Stomach (tissue), 19 donors: ENCODE measurements at places on chromosomes 11 and 22. TPM values are rescaled to one million over a fixed set of nuclear protein-coding genes. Genes with fewer than 3 reads are reported as not detected.
A peak's percentile ranks its signal among the peaks of the same experiment; 100 is the strongest.

- no peaks in the 10 kb centered on the region for H3K4me1 ChIP-seq
- H3K36me3 ChIP-seq = no peaks in the 10 kb centered on the region
- no peak overlapping the region for H3K27ac ChIP-seq
These were observed 3.8 kb upstream of the MMP27 start for GRCh38 chr11:102709201-102709945.

DNA sequence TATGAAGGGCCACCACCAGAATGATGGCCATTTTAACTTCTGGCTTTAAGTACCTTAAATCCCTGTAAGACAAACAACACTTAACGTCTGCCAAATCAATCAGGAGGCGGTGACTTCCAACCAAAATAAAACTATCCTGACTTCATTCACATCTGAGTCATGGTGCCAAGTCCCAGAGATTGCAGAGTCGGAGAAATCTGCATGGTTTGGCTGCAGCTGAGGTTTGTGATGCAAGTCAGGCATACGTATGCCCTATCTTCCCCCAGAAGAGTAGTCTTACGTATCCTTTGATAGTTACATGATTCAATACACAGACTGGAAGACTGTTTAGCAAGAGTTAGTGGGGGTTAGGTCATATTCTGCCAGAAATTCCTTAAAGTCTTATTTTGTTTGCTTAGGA is 1.7 kb upstream of the GAB2 start:
- H3K27ac ChIP-seq = peak overlapping the region; percentile 98
- H3K4me1 ChIP-seq = peaks cover 32% of the 10 kb centered on the region
- DNase-seq = peak; percentile 42
- H3K27me3 ChIP-seq = no peaks in the 10 kb centered on the region

GRCh38 chr22:45441138-45441537 is 27.6 kb downstream of the RIBC2 start:
- H3K36me3 ChIP-seq = no peaks in the 10 kb centered on the region
- DNase-seq = peak; percentile 86
- H3K27ac ChIP-seq = no peak overlapping the region
- no peaks in the 10 kb centered on the region for H3K4me1 ChIP-seq
- H3K27me3 ChIP-seq = no peaks in the 10 kb centered on the region
- H3K4me3 ChIP-seq = no peak overlapping the region

DNA sequence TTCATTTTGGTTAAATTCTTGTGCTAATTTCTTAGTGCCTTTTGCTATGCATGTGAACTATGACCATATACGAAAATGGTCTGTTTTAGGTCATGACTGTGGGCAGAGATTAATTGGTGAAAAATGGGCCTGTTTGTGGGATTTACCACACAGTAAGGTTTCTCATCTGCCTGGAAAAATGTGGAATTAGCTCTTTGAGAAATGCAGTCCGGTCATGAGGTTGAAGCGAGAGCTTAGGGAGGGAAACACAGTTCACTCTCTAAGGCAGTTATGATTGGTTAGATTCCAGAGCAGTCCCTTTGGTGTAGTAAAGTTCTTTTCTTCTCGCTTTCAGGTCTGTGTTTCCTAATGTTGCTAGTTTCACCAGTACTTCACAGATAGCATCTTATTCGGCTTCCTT is 1.2 kb upstream of the PDE3B start:
- H3K27ac ChIP-seq = no peak overlapping the region
- peaks cover 48% of the 10 kb centered on the region for H3K4me1 ChIP-seq

DNA sequence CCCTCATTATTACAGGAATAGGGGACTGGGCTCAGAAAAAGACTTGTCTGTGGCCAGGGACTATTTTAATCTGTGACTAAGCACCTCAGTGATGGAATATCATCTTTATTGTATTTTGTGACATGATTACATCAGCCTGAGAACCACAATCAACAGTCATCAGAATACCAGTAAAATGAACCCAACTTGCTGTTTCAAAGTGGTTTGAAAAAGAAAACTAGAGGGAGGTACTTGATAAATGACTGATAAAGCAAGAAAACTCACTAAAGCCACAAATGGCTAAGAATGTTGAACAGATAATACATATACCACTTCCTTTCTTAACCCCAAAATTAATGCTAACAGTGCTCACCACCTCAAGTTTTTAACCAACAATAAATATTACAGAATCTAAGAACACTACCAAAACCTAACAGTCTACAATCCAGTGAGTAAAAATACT is 155.7 kb downstream of the ATG16L2 start:
- no peak overlapping the region for H3K27ac ChIP-seq
- H3K27me3 ChIP-seq = no peaks in the 10 kb centered on the region
- H3K4me1 ChIP-seq = peaks cover 40% of the 10 kb centered on the region
- H3K4me3 ChIP-seq = no peak overlapping the region
- H3K36me3 ChIP-seq = no peaks in the 10 kb centered on the region
- DNase-seq = no peak

DNA sequence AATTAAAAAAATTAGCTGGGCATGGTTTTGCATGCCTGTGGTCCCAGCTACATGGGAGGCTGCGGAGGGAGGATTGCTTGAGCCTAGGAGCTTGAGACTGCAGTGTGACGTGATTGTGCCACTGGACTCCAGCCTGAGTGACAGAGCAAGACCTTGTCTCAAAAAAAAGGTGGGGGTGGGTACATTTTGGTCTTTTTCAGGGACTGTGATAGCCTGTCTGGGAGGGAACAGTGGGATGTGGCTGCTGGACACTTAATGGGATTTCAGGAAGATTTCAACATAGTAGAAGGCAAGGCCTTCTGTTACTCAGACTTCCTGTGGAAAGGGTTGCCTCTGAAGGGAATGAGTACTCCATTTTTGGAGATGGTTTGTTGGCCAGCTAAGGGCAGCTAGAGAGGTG is 40.6 kb downstream of the RELT start:
- H3K36me3 ChIP-seq = no peaks in the 10 kb centered on the region
- peaks cover 16% of the 10 kb centered on the region for H3K4me1 ChIP-seq
- H3K4me3 ChIP-seq = no peak overlapping the region
- H3K27me3 ChIP-seq = no peaks in the 10 kb centered on the region

DNA sequence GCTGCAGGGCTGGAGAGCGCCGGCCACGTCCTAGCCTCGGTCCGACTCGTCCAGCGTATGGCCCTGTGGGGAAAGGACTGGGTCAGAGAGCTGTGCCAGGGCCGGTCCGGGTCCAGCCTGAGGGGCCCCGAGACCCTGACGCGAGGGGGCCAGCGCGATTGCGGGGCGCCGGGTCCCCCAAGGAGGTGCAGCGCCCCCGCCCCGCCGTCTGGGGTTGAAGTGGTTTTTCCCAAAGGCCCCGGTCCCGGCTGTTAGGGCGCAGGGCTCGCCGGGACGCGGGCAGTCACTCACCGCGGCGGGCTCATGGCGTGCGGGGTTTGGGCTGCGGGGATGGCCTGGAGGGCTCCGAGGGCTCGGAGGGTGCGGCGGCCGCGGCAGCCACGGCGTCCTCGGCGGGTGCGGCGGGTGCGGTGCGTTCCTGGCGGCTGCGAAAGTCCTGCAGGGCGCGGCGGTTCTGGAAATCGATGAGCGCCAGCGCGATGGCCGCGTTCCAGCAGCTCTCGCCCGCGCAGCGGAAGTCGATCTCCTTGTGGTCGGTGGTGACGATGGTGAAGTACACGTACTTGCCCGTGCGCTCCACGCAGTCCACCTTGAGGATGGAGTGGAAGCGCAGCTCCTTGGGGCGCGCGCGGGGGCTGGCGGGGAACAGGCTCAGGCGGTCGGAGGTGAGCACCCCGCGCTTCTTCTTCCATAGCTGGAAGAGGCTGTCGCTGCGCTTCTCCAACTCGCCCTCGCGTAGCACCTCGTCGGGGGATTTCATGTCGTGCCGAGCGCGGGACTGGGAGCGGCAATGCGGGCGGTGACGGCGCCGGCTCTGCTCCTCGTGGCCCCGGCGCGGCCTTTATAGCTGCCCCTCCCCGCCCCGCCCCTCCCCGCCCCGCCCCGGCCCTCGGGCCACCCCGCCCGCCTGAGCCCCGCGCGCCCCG is at the start of gene PHLDA2:
TSS of gene PHLDA2 (minus strand) at position 816 of the 926 bp plus-strand sequence. CDS start at position 760, 56 bp downstream.
- peak within 1 kb of the TSS; percentile 87 for H3K27ac ChIP-seq
- peaks cover 55% of the 10 kb centered on the region for H3K4me1 ChIP-seq
- H3K4me3 ChIP-seq = peak within 1 kb of the TSS; percentile 61
- H3K27me3 ChIP-seq = peaks cover 53% of the 10 kb centered on the region
- peak; percentile 82 for DNase-seq

- H3K4me1 ChIP-seq = peaks cover 11% of the 10 kb centered on the region
- H3K27me3 ChIP-seq = peaks cover 45% of the 10 kb centered on the region
- peak overlapping the region; percentile 31 for H3K4me3 ChIP-seq
- no peak overlapping the region for H3K27ac ChIP-seq
- DNase-seq = no peak
- H3K36me3 ChIP-seq = no peaks in the 10 kb centered on the region
These were observed 170.4 kb upstream of the CTSC start for GRCh38 chr11:88507771-88508417.

GRCh38 chr22:30953206-30953605 is 15.4 kb downstream of the MORC2 start:
- H3K4me3 ChIP-seq = no peak overlapping the region
- H3K4me1 ChIP-seq = peaks cover 2% of the 10 kb centered on the region
- no peak overlapping the region for H3K27ac ChIP-seq
- no peaks in the 10 kb centered on the region for H3K27me3 ChIP-seq
- DNase-seq = no peak

DNA sequence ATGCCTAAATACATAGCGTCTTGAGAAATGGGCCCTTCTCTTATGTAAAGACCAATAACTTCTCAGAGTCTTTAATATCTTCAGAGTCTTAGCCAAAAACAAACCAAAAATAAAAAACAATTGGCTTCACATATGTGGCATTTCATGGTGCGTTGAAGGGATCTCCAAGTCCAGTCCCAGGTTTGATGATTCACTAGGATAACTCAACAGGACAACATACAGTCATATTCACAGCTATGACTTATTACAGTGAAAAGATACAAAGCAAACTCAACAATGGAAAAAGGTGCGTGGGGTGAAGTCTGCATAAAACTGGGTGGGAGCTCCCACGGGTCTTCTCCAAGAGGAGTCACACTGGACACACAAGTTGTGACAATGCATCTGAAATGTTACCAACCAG is 12.6 kb downstream of the SYTL2 start:
- DNase-seq = no peak
- H3K4me1 ChIP-seq = peaks cover 60% of the 10 kb centered on the region
- H3K36me3 ChIP-seq = no peaks in the 10 kb centered on the region
- no peak overlapping the region for H3K27ac ChIP-seq

DNA sequence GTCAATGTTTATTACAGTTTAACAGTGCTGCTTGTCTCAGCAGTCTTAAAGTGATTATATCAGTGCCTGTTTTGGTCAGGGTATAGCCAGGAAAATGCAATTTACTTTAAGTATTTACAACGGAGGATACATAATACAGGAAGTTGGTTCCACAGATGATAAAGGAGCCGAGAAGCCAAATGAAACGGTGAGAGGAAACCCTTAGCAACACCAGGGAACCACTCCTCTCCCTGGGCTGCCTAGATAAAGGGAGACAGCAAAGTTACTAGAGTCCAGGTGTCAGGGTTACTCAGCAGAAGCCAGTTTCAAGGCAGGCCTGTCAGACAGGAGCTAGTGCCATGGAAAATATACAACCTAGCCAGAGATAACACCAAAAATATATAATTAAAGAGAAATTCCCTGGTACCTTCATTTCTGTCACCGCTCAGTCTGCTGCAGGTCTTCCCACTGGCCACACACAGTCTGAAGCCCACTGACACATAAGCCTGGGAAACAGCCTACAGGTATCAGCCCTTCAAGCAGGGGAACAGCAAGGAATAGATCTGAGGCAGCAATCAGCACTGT is 55.5 kb downstream of the FAM76B start:
- no peaks in the 10 kb centered on the region for H3K36me3 ChIP-seq
- H3K4me1 ChIP-seq = no peaks in the 10 kb centered on the region
- peak; percentile 57 for DNase-seq
- no peaks in the 10 kb centered on the region for H3K27me3 ChIP-seq

GRCh38 chr11:105389952-105390351 is 219.9 kb upstream of the GRIA4 start:
- H3K27ac ChIP-seq = no peak overlapping the region
- no peaks in the 10 kb centered on the region for H3K27me3 ChIP-seq
- no peaks in the 10 kb centered on the region for H3K36me3 ChIP-seq
- H3K4me3 ChIP-seq = no peak overlapping the region
- DNase-seq = no peak
- no peaks in the 10 kb centered on the region for H3K4me1 ChIP-seq

GRCh38 chr11:113474362-113475159 is 637 bp downstream of the DRD2 start:
- no peaks in the 10 kb centered on the region for H3K36me3 ChIP-seq
- H3K4me3 ChIP-seq = no peak overlapping the region
- peak; percentile 95 for DNase-seq
- no peak overlapping the region for H3K27ac ChIP-seq
- H3K4me1 ChIP-seq = peaks cover 11% of the 10 kb centered on the region
- H3K27me3 ChIP-seq = peaks cover 54% of the 10 kb centered on the region

GRCh38 chr22:28792491-28793383 is 7.6 kb downstream of the XBP1 start:
- peak overlapping the region; percentile 100 for H3K27ac ChIP-seq
- H3K4me3 ChIP-seq = no peak overlapping the region
- H3K27me3 ChIP-seq = no peaks in the 10 kb centered on the region
- peaks cover 46% of the 10 kb centered on the region for H3K36me3 ChIP-seq
- H3K4me1 ChIP-seq = peaks cover 30% of the 10 kb centered on the region

- H3K27me3 ChIP-seq = peaks cover 26% of the 10 kb centered on the region
- DNase-seq = no peak
- H3K4me3 ChIP-seq = peak overlapping the region; percentile 17
- H3K4me1 ChIP-seq = peaks cover 21% of the 10 kb centered on the region
- H3K27ac ChIP-seq = no peak overlapping the region
- no peaks in the 10 kb centered on the region for H3K36me3 ChIP-seq
These were observed 827 bp downstream of the GSC2 start for GRCh38 chr22:19149047-19149883.

- H3K4me1 ChIP-seq = peaks cover 35% of the 10 kb centered on the region
- no peak overlapping the region for H3K27ac ChIP-seq
- H3K4me3 ChIP-seq = no peak overlapping the region
- H3K36me3 ChIP-seq = no peaks in the 10 kb centered on the region
- no peak for DNase-seq
These were observed 45.3 kb upstream of the SMIM38 start for GRCh38 chr11:69110451-69110850.

GRCh38 chr22:48488611-48489511 is 1338.8 kb downstream of the BRD1 start:
- H3K27ac ChIP-seq = no peak overlapping the region
- no peak for DNase-seq
- no peaks in the 10 kb centered on the region for H3K36me3 ChIP-seq

GRCh38 chr22:30804626-30805025 is 110.0 kb downstream of the OSBP2 start:
- no peak overlapping the region for H3K4me3 ChIP-seq
- no peak overlapping the region for H3K27ac ChIP-seq
- no peak for DNase-seq
- no peaks in the 10 kb centered on the region for H3K36me3 ChIP-seq
- no peaks in the 10 kb centered on the region for H3K27me3 ChIP-seq

Gene NCR3LG1
- not detected for polyA plus RNA-seq

Gene PATE4
- not detected for polyA plus RNA-seq

Gene KRTAP5-6
- not detected for polyA plus RNA-seq

Gene GGT5
- polyA plus RNA-seq = 22.6 TPM

Gene SCGB1D2
- polyA plus RNA-seq = not detected

Gene RCOR2
- polyA plus RNA-seq = 0.92 TPM

Gene TMPRSS5
- polyA plus RNA-seq = not detected

Gene C11orf16
- polyA plus RNA-seq = not detected

Gene SNX19
- polyA plus RNA-seq = 8.7 TPM

Gene GLYAT
- not detected for polyA plus RNA-seq

Gene RBM4
- 107 TPM for polyA plus RNA-seq

Gene LDHAL6A
- polyA plus RNA-seq = not detected
